Naive B cell (primary cell): ENCODE measurements at places on chromosomes 7 and 10.

DNA sequence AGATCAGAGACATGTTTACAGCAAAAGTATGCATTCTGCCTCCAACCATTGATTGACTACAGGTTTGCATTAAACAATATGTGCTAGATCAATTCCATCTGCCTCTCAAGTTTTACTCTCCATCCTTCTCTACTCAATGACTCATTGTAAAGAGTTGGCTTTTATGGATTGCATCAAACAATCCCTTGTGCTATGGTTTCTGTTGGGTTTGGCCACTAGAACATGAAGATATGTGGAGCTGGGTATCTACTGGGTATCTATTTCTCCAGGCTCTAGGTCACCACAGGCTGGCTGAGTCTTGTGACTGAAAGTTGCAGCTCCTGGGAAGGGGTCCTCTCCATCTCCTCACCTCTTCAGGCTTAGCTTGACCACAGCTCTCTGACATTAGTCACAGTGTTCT lies 204.7 kb downstream of the DGKI start:
- no peak for DNase-seq

DNA sequence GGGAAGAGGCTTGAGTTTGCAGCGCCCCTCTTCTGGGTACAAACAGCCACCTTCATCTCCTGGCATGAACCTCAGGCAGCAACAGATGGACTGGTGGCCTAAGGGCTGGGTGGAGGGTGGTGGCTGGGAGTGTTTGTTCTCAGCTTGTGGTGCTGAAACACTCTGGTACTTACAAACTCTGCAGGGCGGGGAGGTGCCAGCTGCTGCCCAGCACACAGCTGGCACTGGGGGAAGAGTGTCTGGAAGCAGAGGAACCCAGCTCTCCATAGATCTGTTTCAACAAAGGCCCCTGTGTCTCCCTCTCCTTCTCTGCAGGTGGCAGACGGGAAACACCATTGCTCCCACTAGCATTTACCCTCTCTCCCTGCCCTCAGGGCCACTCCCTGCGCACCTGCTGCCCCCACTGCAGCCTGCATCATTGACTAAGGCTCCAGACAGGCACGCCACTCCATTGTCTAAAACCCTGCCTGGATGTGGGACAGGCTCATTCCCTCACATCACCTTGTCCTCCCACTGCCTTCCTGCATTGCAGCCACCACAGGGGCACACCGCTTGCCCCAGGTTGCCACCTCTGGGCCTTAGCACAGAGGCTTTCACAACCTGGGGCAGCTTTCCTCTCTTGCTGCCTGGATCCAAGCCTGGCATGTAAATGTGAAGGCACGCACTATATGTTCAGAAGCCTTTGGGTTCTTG lies 6.5 kb downstream of the ARHGAP22 start:
- no peak for DNase-seq

DNA sequence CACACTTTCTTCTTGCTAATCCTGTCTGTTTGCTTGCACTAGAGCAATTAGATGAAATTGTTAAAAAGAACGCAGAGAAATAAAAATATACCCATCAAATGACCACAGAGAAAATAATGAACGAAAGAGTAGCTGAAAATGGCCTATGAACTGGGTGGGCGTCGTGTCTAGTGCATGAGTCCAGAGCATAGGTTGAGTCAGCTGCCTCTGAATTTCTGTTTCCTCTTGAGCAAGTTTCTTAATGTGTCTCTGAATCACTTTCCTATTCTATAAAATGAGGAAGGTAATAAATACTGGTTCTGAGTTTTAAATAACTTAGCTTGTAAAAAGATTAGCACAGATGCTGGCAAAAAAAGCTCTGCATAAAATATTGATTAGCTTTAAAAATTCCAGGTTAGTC lies 75.0 kb downstream of the POM121L12 start:
- no peak for DNase-seq

DNA sequence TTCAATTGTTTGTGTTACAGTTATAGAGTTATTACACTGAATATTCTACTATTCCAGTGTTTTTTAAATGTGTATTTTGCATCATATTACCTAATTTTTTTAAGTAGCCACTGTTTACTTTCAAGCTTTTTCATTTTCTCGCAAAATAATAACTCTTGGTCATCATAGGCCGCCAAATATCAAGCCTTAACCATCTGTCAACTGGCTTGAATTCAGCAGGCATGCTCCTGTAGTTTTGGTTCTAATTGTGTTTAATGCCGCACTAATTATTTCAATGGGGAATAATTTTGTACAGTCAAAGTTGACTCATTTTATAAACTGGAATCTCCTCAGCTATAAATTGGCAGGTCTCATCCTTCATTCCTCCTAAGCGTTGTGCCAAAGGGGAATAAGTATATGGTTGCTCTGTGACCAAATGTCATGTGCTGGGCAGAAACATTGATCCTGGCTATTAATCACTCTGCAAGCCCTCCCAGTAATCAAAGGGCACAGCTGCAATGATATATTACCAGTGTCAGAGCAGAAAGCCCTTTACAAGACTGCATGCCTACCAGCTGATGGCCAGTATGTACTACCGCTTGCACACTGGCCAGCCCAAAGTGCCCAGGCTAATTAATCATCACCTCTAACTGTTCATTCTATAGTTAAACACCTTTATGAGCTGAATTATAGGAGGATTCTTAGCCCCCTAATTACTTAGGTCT lies 74.8 kb downstream of the SKAP2 start:
- DNase-seq = no peak

DNA sequence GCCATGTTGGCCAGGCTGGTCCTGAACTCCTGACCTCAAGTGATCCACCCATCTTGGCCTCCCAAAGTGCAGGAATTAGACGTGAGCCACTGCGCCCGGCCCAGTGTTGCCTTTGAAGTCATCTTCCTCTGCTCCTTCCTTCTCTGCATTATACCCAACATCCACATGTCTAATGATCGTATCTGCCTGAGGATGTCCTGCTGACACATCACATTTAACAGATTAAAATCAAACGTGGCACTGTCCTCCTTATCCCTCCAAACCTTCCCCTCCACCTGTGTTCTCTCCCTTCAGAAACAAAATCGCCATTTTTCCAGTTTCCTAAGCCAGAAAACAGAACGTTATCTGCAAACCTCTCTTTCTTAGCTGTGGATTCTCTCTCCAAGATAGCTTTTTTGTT lies 8.4 kb upstream of the SDK1 start:
- no peak for DNase-seq

GRCh38 chr10:45582386-45582781 lies 90.2 kb downstream of the ZFAND4 start:
- DNase-seq = no peak

GRCh38 chr7:23115991-23116390 lies 10.4 kb downstream of the KLHL7 start:
- DNase-seq = no peak

- DNase-seq = no peak
These were observed 4.2 kb upstream of the AOC1 start for GRCh38 chr7:150848111-150848510.

DNA sequence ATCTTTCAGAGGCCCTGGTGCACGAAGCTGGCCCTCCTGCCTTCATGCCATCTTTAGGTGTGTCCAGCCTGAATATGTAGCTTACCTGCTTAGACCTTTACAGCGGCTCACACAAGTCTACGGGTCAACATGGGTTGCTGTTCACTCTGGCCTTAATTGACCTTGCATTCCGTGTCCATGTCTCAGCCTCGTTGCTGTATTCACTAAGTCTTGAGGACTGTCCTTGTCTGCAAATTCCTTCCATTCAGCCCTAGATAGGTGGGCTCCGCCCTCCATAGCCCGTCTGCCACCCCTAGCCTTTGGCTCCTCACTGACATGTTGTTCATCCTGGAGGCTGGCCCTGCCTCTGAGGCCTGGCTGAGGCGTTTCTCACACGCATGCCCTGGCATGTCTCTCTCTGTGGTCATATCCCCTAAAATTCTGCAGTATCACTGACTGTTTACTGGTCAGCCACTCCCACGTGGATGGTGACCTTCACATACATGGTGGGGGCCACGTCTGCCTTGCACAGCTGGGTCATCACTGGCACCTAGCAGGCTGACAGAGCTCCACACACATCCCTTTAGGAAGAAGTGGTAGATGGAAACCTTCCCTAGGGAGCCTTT lies 394.1 kb upstream of the MKI67 start:
- no peak for DNase-seq

DNA sequence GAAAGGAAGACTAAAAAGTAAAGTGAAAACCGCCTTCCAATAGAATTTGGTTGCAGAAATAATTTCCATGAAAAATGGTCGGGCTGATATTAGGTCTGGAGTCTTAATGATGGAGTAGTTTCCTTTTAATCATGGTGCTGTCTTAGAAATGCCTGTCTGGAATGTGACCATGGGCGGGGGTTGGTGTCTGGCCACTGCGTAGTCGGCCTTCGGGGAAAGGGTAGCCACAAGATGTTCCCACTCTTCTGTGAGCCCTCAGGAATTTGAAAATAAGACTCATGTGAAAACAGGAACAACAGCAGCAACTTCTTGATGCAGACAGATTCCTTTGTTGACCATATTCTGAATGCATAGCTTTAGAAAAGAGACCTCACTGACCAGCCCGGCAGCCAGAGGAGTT lies 176.8 kb downstream of the KIAA1217 start:
- no peak for DNase-seq

DNA sequence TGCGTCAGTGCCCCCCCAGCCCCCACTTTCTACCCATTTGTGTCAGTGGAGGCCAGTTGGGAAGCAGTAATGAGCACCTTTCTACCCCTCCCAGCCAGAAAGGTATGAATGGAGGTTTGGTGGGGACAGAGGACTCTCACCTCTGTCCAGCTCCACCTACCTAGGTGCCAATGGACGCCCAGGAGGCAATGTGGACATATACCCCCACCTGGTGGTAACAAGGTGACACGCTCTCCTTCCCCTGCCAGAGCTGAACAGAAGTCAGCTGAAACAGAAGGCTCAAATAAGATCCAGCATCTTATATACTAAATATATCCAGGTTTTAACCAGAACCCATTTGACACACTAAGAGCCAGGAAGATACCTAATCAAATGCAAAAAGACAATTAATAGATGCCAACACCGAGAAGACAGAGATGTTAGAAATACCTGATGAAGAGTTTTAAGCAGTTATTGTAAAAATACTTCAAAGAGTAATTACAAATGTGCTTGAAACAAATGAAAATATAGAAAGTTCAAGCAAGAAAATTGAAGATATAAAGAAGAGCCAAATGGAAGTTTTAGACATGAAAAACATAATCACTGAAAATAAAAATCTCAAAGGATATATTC lies 18.4 kb upstream of the SORCS3 start:
- DNase-seq = no peak

DNA sequence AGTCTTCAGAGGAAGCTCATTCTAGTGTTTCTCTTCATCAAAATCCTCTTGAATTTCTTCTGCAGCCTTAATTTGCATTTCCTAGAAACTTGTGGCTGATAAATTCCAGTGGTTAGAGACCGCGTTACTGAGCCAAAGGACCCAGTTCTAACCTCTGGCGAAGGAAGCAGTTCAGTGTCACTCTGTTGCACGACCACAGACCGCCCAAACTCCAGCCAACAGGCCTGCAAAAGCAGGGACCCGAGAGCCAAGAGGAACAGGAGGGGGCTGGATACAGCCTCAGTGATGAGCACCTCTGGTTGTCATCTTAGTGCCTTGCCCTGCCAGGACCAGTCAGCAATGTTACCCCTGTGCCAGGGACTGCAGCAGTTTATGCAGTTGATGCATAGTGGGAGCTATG lies 70.0 kb downstream of the AFAP1L2 start:
- no peak for DNase-seq

- DNase-seq = no peak
These were observed 2.7 kb upstream of the HERPUD2 start for GRCh38 chr7:35697414-35698175.

DNA sequence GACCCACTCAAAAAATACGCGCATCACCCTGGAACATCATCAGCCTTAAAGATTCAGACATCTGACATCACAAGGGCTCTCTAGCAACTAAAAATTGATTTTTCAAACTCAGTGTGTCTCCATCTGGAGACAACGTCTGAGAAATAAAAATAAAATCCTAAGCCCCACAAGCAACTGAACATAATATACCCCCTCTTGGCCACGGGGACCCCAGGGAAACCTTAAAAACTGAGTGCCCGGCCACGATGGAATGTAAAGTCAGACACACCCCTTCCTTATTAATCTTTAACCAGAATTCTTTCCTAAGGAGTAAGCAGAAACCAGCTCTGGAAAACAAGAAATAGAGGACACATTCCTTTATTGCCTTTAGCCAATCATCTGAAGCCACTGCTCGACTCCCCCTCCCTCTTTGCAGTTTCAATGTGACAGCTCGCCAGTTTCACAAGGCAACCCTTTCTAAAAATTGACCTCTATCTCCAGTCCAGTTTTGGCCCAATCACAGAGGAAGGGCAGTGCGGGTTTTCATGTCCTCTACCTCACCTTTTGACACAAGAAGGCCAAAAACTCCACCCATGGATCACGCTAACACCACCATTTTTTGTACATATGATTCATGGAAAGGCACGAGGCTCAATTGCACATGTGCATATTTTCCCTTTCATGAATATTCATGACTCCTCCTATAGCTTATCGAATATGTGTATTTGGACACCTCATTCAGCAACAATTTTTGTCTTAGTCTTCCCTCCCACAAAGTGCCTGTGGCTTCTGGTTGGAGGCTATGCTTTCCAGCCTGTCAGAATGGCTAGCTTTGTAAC lies 24.2 kb downstream of the IFIT3 start:
- no peak for DNase-seq

- no peak for DNase-seq
These were observed 29.3 kb upstream of the NCAPG2 start for GRCh38 chr7:158733775-158734494.

- no peak for DNase-seq
These were observed 213.6 kb downstream of the RPS24 start for GRCh38 chr10:78247266-78247665.

DNA sequence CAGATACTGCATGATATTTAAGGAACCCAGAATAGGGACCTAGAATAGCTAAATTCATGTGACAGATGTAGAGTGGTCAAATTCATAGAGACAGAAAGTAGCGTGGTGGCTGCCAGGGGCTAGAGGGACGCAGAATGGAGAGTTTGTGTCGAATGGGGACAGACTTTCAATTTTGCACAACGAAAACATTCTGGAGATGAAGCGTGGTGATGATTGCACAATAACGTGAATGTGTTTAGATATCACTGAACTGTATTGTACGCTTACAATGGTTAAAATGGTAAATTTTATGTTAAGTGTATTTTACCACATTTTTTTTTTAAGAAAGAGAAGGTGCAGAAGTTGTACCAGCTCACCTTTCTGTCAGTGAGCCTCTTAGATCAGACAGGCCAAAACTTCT lies 137.8 kb upstream of the TNS3 start:
- DNase-seq = no peak
